Stomach (tissue), 19 donors: ENCODE measurements at places on chromosomes 4 and X. TPM values are rescaled to one million over a fixed set of nuclear protein-coding genes. Genes with fewer than 3 reads are reported as not detected.

DNA sequence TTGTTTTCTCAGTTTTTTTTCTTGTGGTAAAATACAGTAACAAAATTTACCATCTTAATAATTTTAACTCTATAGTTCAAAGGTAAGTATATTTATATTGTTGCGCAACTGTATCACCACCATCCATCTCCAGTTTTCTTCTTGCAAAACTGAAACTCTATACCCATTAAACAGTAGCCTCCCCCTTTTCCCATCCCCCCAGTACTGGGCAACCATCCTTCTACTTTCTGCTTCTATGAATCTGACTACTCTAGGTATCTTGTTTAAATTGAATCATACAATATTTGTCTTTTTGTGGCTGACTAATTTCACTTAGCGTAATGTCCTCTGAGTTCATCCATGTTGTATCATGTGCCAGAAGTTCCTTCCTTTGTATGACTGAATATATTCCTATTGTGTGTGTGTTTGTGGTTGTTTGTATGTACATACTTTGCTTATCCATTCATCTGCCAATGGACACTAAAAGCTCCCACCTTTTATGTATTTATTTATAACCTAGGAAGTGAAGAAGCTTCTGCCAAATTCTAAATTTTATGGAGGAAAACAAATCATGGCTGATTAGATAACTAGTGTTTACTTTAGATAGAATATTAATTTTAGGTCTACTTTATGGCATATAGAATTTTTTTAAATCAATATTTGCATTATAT lies 10.0 kb downstream of the ABHD18 start:
- no peaks in the 10 kb centered on the region for H3K4me1 ChIP-seq
- no peak for DNase-seq
- peaks cover 14% of the 10 kb centered on the region for H3K36me3 ChIP-seq
- no peak overlapping the region for H3K27ac ChIP-seq

GRCh38 chr4:47819178-47819577 lies 18.7 kb downstream of the CORIN start:
- no peak overlapping the region for H3K27ac ChIP-seq
- H3K36me3 ChIP-seq = no peaks in the 10 kb centered on the region
- no peak for DNase-seq
- no peaks in the 10 kb centered on the region for H3K4me1 ChIP-seq
- H3K4me3 ChIP-seq = no peak overlapping the region

DNA sequence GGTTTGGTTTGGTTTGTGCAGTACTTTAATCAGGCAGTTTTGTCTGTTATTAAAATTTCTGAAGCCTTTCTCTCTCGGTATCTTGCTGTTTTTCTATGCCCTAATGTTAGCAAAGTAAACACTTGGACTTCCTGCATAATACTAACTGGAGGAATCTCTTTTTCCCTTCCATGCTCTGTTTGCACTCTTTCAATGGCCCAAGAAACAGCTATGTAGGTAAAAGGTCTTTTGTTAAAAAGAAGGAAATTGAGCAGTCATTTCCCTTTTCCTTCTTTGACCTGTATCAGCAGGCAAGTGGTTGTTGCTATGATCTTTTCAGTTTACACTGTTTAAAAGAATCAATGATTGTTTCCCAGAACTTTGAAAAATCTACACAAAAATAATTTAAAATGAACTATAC lies 82.7 kb downstream of the CCSER1 start:
- peaks cover 7% of the 10 kb centered on the region for H3K4me1 ChIP-seq
- H3K36me3 ChIP-seq = no peaks in the 10 kb centered on the region
- no peak overlapping the region for H3K4me3 ChIP-seq
- H3K27ac ChIP-seq = peak overlapping the region; percentile 66
- no peak for DNase-seq
- no peaks in the 10 kb centered on the region for H3K27me3 ChIP-seq

DNA sequence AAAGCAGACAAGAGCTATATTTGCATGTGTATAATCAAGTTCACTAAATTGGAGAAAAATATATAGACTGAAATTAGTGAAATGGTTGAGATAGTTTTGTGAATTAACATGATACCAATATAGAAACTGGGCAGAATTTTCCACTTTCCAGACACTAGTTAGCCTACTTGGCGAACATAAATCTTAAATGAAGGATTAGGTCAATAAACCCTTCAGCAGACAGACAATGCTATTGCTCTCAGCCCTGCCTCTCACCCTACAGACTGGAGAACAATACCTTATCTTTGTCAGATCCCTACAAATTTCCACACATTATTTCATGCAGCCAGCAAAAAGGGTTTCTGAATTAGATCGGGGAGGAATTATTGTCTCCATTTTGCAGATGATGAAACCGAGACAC lies 236.4 kb upstream of the TAPT1 start:
- no peak for DNase-seq
- H3K27ac ChIP-seq = no peak overlapping the region
- no peak overlapping the region for H3K4me3 ChIP-seq
- H3K27me3 ChIP-seq = no peaks in the 10 kb centered on the region
- no peaks in the 10 kb centered on the region for H3K4me1 ChIP-seq
- H3K36me3 ChIP-seq = no peaks in the 10 kb centered on the region

- H3K27ac ChIP-seq = no peak overlapping the region
- peaks cover 5% of the 10 kb centered on the region for H3K4me1 ChIP-seq
- no peaks in the 10 kb centered on the region for H3K36me3 ChIP-seq
- no peaks in the 10 kb centered on the region for H3K27me3 ChIP-seq
- DNase-seq = no peak
These were observed 28.2 kb downstream of the ANKRD50 start for GRCh38 chr4:124684301-124684700.

- H3K4me3 ChIP-seq = no peak overlapping the region
- no peaks in the 10 kb centered on the region for H3K36me3 ChIP-seq
These were observed 35.3 kb upstream of the HAND2 start for GRCh38 chr4:173565281-173565680.

DNA sequence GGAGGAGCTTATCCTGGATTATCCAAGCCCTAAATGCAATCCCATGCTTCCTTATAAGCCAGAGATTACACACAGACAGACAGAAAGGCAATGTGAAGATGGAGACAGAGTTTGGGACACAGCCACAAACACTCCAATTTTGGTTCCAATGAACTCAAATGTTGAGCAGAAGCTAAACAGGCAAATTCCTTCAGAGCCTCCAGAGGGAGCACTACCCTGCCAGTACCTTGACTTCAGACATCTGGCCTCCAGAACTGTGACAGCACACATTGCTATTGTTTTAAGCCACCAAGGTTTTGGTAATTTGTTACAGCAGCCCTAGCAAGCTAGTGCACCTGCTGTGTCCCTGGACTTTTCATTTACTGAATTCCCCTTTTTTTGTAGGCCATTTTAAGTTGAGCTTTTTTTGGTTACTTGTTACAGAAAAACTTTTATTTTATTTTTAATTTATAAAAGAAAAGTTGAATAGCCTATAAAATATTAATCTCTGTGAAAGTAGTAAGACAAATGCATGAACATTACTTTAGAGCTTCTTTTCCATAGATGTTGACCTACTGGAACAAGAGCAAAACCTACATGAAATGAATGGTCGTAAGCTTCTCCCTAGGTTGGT lies 33.4 kb upstream of the SRD5A3 start:
- H3K4me3 ChIP-seq = no peak overlapping the region
- H3K27ac ChIP-seq = no peak overlapping the region
- H3K27me3 ChIP-seq = no peaks in the 10 kb centered on the region
- no peaks in the 10 kb centered on the region for H3K36me3 ChIP-seq
- H3K4me1 ChIP-seq = no peaks in the 10 kb centered on the region

GRCh38 chr4:172061204-172061603 lies 248.0 kb downstream of the GALNTL6 start:
- no peak for DNase-seq
- H3K36me3 ChIP-seq = no peaks in the 10 kb centered on the region
- H3K4me1 ChIP-seq = no peaks in the 10 kb centered on the region
- H3K4me3 ChIP-seq = no peak overlapping the region
- H3K27ac ChIP-seq = no peak overlapping the region

GRCh38 chrX:41909068-41909467 lies 14.3 kb downstream of the CASK start:
- no peaks in the 10 kb centered on the region for H3K36me3 ChIP-seq
- peaks cover 27% of the 10 kb centered on the region for H3K4me1 ChIP-seq
- no peak for DNase-seq
- H3K4me3 ChIP-seq = no peak overlapping the region
- no peak overlapping the region for H3K27ac ChIP-seq
- no peaks in the 10 kb centered on the region for H3K27me3 ChIP-seq

The LRIT3 gene
- 0.18 TPM for total RNA-seq

The SSX3 gene
- not detected for total RNA-seq

The GPR119 gene
- not detected for total RNA-seq

The NEIL3 gene
- 3.1 TPM for total RNA-seq

The PROM1 gene
- total RNA-seq = 119 TPM

The SPANXA2 gene
- total RNA-seq = not detected

The NWD2 gene
- not detected for total RNA-seq

The ABLIM2 gene
- total RNA-seq = 28.0 TPM
